ENCODE measurements at places on chromosomes 11 and 22. TPM values are rescaled to one million over a fixed set of nuclear protein-coding genes. Genes with fewer than 3 reads are reported as not detected.

GVQW3 gene
- total RNA-seq: 6.1 TPM

MCM5 gene
- 24.7 TPM for total RNA-seq

DNA sequence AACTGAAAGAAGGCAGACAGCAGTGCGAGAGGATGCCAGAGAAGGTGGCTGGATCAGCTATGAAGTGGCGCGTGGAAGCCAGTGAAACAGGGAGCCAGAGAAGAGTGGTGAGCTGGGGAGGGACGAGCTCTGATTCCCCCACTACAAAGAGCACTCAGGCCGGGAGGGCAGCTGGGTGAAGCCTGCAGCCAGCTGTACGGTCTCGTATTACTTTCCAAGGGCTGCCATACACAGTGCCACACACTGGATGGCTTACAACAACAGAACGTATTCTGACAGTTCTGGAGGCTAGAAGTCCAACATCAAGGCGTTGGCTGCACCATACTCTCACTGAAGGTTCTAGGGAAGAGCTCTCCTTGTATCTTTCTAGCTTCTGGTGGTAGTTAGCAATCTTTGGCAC is 47.1 kb upstream of the WNT11 start:
- no peak for DNase-seq

CHRNA10 gene
- total RNA-seq: 0.48 TPM

RSF1 gene
- total RNA-seq: 81.1 TPM

- peak; percentile 33 for DNase-seq
Observed at GRCh38 chr11:100632941-100633452, 54.1 kb upstream of the ARHGAP42 start.

GRCh38 chr11:95499516-95500135 is 268.6 kb upstream of the SESN3 start:
- no peak for DNase-seq

DNA sequence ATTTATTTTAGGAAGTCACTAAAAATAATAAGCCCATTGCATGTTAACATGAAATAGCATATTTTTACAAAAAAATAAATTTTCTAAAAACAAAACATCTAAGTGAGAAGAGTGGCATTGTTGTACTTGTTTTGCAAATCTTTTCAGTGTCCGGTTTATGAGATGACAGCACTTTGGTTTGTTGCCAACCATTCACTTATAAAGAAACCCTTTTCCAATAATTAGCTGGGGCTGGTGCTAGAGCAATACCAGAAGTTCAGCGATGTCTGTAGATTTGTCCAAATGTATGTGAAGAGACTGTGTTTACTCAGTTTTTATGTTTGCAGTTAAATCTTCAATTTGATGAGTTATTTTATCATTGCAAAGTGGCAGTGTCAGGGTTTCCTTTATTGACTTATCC is 22.1 kb upstream of the KRTAP5-7 start:
- DNase-seq: no peak

GRCh38 chr22:33898121-33898520 is 22.2 kb downstream of the LARGE1 start:
- no peak for DNase-seq

- DNase-seq: no peak
Observed at GRCh38 chr11:86736291-86737143, 63.8 kb upstream of the PRSS23 start.

MYOD1 gene
- total RNA-seq: 1.1 TPM

GRCh38 chr22:43964314-43964857 is 9.1 kb downstream of the SAMM50 start:
- no peak for DNase-seq

- no peak for DNase-seq
Observed at GRCh38 chr11:1631066-1631568, 1.5 kb downstream of the KRTAP5-5 start.

OR2AT4 gene
- 0.05 TPM for total RNA-seq

- no peak for DNase-seq
Observed at GRCh38 chr11:75814363-75814676, 690 bp upstream of the UVRAG start.

DNA sequence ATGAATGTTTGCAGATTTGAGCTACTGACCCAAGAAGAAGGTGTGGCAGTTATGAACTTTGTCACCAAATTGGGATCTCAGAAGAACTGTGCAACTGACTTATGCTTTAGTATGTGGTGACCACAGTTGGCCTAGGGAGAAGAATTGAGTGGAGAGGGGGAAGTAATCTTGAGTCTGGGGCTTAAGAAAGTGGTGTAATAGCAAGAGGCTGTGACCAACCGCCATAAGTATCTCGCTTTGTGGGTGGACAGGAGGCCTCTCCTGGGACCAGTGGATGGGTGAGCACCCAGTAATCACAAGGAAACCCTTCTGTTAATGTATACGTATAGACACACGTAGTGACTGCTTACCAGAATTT is 12.7 kb upstream of the IL10RA start:
- no peak for DNase-seq

GRCh38 chr11:113262594-113262993 is 51.8 kb upstream of the TTC12 start:
- no peak for DNase-seq

Measured in urinary bladder (tissue), 4 donors.